A172 (cell line): ENCODE measurements at places on chromosomes 16 and 17. TPM values are rescaled to one million over a fixed set of nuclear protein-coding genes. Genes with fewer than 3 reads are reported as not detected.

GRCh38 chr17:76234354-76234679 lies 6.0 kb downstream of the RNF157 start:
- DNase-seq = no peak

CIBAR2 gene
- total RNA-seq = 1.2 TPM in 1 of 2 replicates, not detected in the other

- no peak for DNase-seq
These were observed 377.8 kb downstream of the SOX9 start for GRCh38 chr17:72498364-72499210.

DNA sequence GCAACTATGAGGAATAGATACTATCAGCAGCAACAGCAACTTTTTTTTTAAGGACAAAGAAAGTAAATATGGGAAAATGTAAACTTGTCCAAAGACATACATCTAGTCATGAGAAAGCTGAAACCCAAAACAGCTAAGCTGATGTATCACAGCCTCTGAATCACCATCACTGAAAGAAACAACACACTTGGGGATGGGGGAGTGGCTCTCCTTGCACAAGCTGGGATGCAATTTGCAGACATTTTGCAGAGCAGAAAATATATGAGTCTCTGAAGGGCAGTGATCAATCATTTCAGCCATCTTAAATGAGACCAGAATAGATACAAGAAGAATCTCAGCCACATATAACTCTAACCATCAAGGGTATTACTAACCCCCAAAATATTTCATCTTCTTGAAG lies 79.1 kb downstream of the GRIN2A start:
- DNase-seq = no peak

DNA sequence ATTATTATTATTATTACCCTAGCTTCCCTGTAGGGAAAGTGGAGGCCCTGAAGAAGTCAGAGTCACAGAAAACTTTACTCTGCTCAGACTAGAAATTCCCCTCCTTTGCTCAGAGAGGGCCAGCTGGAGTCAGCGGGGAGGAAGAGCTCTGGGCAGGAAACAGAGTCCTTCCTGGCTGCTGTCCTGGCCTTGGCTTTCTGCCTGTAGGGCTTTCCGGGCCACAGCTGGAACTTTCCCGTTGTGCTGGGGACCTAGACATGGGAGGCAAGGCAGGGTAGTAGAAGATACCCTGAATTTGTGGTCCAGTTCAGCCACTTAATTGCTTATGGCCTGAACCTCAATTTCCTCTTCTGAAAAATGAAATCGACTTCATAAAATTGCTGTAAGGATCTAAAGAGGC lies 14.0 kb upstream of the CCL2 start:
- no peak for DNase-seq

IL17C gene
- not detected in 2 replicates for total RNA-seq

GRCh38 chr16:89142474-89143195 lies 28.9 kb upstream of the CDH15 start:
- no peak for DNase-seq
